ENCODE measurements at places on chromosomes 16 and 17.

GRCh38 chr17:535198-535597 is 179.4 kb downstream of the VPS53 start:
- no peak for DNase-seq

GRCh38 chr17:40531051-40531991 is 29.9 kb upstream of the TNS4 start:
- DNase-seq = no peak

- DNase-seq = no peak
Observed at GRCh38 chr16:28951410-28951943, 740 bp downstream of the NFATC2IP start.

GRCh38 chr17:46984892-46985291 is 5.8 kb upstream of the RPRML start:
- DNase-seq = no peak

- DNase-seq = no peak
Observed at GRCh38 chr17:59901604-59902003, 8.7 kb downstream of the RPS6KB1 start.

GRCh38 chr17:1551741-1552140 is 10.9 kb downstream of the PITPNA start:
- DNase-seq = no peak

GRCh38 chr16:24729243-24729950 is at the start of gene TNRC6A:
TNRC6A (plus strand) TSS chr16:24729651; CDS start chr16:24729842, 191 bp downstream.
- peak; percentile 91 for DNase-seq

- DNase-seq = no peak
Observed at GRCh38 chr17:63929860-63930766, 2.0 kb downstream of the CD79B start.

- DNase-seq = no peak
Observed at GRCh38 chr17:9204637-9205329, 183.5 kb downstream of the NTN1 start.

GRCh38 chr16:31134625-31135534 is 647 bp downstream of the PRSS8 start:
- no peak for DNase-seq

GRCh38 chr17:8338753-8339140 is 893 bp upstream of the ODF4 start:
- DNase-seq = no peak

DNA sequence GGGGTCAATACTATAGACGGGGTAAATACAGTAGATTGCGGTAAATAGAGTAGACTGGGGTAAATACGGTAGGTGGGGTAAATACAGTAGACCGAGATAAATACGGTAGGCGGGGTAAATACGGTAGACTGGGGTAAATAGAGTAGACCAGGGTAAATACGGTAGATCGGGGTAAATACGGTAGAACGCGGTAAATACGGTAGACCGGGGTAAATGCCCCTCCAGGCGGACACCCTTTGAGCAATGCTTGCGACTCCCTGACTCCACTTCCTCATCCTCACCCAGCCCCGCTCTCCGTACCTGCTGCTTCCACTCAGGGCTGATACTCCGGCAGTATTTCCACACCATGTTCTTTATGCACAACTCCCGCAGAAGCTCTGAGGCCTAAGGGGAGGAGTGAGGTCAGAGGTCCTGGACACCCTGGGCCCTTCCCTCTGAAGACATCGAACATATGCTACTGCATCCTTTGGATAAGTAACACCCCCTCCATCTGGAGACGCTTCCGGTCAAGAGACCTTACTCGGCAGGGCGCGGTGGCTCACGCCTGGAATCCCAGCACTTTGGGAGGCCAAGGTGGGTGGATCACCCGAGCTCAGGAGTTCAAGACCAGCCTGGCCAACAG is 13.3 kb upstream of the CRK start:
- DNase-seq = no peak

DNA sequence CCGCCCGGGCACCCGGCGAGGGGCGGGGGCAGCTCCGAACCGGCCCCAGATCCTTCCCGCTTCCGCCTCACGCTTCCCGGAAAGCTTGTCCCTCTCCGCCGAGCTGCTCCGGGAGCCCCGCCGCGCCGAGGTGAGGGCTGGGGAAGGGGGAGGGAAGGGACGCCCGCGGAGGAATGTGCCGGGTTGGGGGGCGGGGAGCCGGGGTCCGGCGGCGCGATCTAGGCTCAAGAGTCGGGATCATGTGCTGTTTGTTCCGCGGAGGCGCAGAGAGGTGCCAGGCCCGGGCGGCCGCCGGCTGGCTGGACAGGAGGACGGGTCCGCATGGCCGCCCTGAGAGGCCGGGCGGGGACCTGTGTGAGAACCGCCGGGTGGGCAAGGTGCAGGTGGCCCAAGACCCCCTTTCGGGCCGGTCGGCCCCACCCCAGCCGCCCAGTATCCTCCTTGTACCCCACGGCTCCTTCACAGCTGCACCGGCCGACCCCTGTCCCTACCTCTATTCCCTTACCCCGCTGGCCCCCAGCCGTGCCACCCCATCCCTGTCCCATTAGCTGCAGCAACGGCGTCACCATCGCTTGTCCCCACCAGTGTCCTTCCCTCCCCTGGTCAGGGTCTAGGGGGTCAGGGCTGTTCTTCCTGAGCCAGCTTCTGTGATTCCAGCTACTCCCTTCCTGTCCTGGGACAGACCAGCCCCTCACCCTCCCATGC is 429 bp downstream of the KIF1C start:
- DNase-seq = peak; percentile 70

DNA sequence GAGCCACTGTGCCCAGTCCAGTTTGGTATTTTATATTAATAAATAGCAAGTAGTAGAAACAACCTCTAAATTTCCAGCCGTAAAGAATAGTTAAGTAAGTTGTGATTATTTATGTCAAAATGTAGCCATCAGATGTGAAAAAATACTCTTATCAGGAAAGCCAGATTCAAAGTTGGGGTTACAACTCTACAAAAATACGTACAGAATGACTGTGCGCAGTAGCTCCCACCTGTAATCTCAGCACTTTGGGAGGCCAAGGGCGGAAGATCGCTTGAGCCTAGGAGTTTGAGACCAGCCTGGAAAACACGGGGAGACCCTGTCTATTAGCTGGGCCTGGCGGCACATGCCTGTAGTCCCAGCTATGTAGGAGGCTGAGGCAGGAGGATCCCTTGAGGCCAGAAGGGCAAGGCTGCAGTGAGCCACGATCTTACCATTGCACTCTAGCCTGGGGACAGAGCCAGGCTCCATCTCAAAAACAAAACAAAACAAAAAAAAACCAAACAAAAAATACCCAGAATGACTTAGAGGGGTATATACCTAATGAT is 1.7 kb downstream of the PDP2 start:
- DNase-seq = no peak

GRCh38 chr16:11080327-11080967 is 136.1 kb downstream of the CLEC16A start:
- no peak for DNase-seq

DNA sequence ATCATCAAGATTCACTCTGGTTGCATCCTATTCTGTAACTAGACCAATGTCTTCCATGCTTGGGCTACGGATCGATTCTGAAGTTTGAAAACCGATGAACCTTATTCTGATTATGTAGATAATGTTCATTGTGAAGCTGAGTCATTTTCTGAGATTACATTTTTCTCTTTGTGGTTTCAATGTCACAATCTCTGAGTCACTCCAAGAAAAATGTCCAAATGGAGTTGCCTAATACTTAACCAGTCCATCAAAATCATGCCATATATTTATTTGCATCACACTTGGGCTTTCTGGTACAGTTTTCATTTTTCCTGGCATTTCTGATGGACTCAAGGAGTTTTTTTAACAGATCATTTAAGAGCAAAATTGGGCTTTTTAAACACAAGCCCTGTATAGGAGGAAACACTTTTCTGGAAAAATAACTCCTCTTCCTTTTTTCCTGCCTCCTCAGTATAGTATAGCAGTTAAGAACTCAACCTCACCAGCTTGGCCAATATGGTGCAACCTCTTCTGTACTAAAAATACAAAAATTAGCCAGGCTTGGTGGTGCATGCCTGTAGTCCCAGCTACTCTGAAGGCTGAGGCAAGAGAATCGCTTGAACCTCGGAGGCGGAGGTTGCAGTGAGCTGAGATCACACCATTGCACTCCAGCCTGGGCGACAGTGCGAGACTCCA is 17.5 kb downstream of the CACNG3 start:
- no peak for DNase-seq

- no peak for DNase-seq
Observed at GRCh38 chr17:49440581-49440980, 25.9 kb upstream of the PHB1 start.

DNA sequence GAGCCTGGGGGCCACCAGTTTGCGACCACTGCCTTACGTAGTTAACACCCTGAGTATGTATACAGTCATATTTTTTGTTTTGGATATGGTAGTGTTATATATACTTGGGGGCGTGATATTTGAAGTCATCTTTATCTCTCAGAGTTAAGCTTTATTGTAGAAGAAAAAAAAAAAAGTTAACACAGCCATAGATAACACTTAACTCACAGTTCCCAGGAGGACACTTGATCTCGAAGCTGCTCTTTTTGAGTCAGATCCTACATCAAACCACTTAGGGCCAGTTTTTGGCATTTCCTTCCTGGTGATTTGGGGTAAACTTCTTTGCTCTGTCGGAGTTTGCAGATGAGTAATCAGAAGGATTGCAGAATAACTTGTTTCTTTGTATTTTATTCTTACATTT is 5.8 kb downstream of the ITPRIPL2 start:
- DNase-seq = no peak

DNA sequence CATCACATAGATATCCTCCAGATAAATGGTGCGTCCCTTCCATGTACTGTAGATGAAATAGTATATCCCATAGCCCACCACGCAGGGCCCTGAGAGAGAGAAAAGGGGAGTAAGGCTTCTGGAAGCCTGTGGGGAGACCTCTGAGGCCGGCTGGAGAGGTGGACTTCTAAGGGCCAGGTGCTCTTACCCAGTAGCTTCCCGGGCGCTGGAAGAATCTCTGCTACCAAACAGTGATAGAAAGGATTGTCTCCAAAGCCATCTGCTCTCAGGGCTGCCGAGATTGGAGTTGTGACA is 718 bp downstream of the SAT2 start:
- no peak for DNase-seq

DNA sequence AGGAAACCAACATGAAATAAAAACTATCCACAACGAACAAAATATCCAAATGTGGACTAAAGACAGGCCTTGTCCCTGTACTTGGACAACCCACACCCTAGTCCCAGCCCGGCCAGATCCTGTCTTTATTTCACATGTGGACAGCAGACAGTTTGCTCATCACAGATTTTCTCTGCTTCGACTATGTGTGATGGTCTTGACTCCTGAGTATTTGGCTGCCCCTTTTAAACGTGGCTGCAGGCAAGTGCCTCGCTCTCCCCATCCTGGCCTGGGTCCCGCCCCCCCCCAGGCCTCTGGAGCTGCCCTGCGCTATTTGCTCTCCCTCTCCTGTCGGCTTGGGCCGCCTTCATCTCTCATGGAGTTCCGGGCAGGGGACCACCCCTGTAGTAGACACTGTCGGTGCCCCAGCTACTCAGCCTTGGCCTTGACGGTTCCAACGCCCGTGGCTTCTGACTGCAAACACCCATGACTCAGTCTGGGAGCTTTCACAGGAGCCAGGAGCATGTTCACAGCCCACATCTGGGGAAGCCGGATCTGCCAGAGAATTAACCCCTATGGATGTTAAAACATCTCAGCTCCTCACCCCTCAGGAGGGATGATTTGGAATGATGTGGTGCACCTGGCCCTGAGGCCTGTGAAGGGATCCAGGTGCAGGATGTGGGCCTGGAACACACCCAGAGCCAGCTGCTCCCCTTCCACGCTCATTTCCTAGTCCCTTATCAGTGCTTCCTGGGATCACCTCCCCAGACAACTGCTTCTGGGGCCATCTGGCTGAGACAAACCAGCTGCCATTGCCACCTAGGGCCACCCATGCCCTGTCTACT is 229.7 kb upstream of the RPL38 start:
- DNase-seq = peak; percentile 31

- no peak for DNase-seq
Observed at GRCh38 chr17:9944704-9945103, 39.6 kb upstream of the RCVRN start.

GRCh38 chr16:5361322-5361721 is 263.7 kb upstream of the EEF2KMT start:
- DNase-seq = no peak

DNA sequence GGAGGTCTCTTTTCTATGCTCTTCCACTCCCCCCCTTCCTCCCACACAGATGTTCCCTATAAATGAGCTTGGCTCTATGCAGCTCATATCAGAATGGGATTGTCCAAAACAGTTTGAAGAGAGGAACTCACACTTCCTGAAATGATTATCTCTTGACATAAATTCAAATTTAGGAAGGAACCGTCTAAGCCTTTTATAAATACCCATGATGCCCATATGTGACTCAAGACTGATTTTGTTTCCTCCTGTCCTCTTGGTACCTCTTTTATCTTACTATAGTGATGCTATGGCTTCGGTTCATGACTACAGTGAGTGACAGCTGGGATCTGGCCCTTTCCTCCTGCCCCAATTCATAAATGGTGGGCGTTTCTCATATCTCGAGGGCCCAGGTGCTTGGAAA is 16.6 kb upstream of the TERF2 start:
- DNase-seq = no peak

DNA sequence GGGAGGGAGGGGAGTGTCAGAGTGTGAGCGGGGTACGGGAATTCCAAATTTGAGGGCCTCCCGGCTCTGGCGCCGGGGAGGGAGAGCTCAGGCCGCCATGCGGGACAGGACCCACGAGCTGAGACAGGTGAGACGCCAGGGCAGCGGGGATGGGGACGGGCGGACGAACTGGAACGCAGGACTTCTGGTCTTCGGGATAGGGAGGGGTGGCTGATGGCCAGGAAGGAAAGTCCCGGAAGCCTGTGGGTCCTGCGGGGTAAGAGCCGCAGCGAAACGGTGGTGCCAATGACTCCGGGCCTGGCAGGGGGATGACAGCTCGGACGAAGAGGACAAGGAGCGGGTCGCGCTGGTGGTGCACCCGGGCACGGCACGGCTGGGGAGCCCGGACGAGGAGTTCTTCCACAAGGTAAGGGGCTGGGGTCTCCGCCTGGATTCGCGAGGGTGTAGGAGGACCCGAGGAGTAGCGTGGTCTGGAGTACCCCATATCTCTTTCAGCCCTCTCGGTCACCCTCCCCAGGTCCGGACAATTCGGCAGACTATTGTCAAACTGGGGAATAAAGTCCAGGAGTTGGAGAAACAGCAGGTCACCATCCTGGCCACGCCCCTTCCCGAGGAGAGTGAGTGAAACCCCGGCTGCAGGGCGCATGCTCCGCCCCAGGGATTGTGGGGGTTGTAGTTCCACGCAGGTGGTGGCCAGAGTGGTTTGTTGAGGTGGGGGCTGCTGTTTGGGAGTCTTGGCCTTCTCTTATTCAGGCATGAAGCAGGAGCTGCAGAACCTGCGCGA is 543 bp downstream of the STX4 start:
- peak; percentile 93 for DNase-seq

DNA sequence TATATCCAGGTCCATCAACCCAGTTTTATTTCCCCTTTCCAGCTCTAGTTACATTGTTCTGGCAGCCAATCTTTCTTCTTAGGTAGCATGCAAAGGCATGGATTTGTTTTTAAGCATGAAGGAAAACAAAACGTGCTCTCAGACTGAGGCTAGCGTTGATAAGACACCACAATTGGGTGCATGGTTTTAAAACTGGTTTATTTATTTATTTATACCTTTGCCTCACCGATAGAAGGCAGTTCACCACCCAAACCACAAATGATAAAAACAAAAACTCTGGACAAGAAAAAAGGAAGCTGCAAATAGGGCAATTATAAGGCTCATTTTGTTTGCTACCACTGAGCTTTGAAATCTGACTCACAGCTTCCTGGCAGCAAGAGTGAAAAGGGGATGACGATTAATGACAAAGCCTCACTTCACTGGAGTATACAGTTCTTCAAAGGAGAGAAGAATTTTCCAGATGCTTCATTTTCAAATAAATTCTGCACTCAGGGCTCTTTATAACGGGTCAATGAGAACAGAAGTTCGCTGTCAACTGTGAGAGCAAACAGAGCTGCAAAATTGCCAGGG is 278.4 kb upstream of the IRX5 start:
- no peak for DNase-seq

- DNase-seq = peak; percentile 71
Observed at GRCh38 chr17:81371910-81372760, 23.1 kb upstream of the BAHCC1 start.

All from left ventricle myocardium inferior (tissue), 1 donor.